CD4-positive, alpha-beta T cell treated with Interleukin-1 beta for 1 hour (primary cell): ENCODE measurements at places on chromosomes 2 and 18.

DNA sequence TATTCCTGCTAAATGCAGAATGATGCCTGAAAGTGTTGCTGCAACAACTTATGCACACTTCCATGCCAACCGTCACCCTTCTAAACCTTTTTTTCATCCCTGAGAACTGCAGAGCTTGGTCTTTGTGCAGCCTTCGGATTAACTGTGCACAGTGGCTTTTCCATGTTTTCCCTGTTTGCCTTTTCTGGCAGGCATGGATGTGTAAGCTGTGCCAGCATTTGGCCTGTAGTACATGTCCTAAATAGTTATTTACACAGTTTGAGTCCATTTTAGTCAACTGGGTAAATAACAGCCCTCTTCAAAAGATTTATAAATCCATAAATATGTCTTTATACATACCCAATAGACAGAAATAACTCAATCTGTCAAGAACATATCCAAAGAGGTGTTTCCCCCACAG is 31.5 kb downstream of the MEIS1 start:
- DNase-seq: no peak

- DNase-seq: no peak
Measured at GRCh38 chr2:156518138-156518537, 82.0 kb downstream of the GPD2 start.

GRCh38 chr2:70247364-70248180 is 856 bp downstream of the TIA1 start:
- DNase-seq: peak; percentile 13

DNA sequence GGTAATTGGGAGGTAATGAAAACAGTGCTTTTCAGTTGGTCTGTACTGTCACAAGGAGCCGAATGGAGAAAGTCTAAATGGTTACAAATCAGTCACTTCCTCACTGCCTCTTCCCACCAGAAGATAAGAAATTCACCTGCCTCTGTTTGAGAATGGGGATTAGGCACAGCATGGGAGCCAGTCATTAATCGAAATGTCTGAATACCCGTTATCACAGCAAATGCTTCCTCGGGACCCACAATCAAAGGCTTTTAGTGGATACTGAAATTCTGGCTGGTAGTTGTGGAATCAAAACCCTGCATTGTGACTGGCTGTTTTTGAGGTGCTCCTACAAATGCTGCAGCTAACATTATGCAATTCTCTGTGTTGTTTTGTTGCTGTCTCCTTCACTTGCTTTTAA is 461.0 kb upstream of the MEX3C start:
- DNase-seq: no peak

GRCh38 chr2:231682603-231683291 is 25.6 kb upstream of the PTMA start:
- no peak for DNase-seq

DNA sequence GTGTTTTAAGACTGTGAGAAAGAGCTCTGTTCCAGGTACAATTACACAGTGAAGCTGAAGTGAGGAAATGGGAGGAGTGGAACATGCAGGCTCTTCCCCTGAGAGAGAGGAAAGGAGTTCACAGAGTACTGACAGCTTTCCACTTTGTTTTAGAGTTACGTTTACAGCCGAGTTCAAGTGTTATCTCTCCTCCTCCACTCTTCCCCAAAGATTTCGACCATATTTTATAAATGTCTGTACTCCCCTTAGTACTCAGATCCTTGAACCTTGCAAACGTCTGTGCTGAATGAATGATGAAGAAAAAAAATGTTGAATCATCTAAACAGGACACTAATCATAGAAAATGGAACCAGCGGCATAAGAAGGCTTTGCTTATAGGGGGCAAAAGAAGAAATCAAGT is 121.6 kb downstream of the THADA start:
- no peak for DNase-seq

GRCh38 chr2:125168442-125168841 is 1143.4 kb downstream of the CNTNAP5 start:
- DNase-seq: no peak

- DNase-seq: no peak
Measured at GRCh38 chr2:71513096-71513495, 59.7 kb downstream of the DYSF start.

- peak; percentile 50 for DNase-seq
Measured at GRCh38 chr2:152611458-152612231, 105.6 kb downstream of the PRPF40A start.

- no peak for DNase-seq
Measured at GRCh38 chr2:200435379-200435778, 74.5 kb downstream of the KCTD18 start.

DNA sequence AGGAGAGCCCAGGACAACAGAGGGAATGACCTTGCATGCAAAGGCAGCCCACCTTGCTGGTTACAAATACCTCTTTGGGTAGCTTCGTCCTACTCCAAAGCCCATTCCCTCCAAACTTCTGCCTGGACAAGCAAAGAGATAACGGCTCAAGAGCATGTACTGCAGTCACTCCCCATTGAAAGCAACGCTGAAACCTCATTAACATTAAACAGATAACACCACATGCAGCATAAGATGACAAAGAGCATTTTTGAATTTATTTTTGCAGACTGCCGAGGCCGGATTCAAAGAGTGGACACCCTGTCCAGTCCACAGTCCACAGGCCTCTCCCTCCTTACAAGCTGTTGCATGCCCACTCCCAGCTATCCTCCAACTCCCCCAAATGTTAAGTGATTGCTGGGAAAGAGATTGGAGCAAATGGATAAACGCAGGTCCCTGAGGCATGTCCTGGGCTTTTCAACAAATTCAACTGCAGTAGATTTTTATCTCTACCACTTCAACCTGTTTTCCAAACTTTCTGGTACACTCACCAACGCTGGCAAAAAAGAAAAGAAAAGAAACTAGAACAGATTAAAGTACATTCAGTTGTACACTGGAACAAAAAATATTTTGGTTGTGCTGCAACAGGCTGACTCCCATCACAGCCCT is 40.1 kb downstream of the MREG start:
- DNase-seq: no peak

DNA sequence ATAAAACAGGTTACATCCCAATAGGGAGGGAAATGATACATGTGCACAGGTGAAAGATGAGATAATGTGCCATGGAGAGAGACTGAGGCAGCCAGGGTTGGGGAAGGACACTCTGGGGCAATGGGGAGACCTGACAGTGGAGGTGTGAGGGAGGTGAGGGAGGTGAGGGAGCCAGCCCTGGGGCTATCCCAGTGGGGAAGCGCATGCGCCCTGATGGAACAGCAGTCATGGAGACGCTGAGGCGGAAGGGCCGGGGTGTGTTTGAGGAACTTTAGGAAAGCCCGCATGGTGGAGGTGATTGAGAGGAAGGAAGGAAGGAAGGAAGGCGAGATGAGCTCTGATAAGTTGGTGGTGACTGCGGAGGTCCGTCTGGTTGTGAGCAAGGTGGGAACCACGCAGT is 66.5 kb downstream of the CABLES1 start:
- DNase-seq: no peak

- DNase-seq: no peak
Measured at GRCh38 chr2:127695491-127696472, 5.5 kb upstream of the SFT2D3 start.

- DNase-seq: no peak
Measured at GRCh38 chr2:67246791-67247190, 150.3 kb upstream of the ETAA1 start.

DNA sequence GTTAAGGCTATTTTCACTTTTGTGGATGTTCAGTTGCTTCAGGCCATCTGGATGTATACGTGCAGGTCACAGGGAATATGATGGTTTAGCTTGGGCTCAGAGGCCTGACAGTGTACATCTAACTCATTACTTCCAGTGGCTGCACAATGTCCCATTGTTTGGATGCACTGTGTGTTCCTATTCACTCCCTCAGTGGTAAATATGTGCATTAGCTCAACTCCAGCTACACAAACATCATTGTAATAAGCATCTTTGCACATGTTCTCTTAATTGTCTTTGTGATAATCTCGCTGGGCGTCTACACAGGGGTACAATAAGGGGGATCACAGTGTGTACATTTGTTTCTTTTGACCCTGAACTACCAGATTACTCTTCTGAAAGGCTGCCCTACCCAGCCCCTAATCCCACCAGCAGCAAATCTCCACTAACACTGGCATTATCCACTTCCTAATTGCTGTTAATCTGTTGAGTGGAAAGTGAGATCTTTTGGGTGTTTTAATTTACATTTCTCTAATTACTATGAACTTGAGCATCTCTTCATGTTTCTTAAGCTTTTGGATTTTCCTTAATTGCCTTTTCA is 56.1 kb upstream of the POLE4 start:
- no peak for DNase-seq

- DNase-seq: no peak
Measured at GRCh38 chr2:23489471-23490322, 104.7 kb downstream of the KLHL29 start.

DNA sequence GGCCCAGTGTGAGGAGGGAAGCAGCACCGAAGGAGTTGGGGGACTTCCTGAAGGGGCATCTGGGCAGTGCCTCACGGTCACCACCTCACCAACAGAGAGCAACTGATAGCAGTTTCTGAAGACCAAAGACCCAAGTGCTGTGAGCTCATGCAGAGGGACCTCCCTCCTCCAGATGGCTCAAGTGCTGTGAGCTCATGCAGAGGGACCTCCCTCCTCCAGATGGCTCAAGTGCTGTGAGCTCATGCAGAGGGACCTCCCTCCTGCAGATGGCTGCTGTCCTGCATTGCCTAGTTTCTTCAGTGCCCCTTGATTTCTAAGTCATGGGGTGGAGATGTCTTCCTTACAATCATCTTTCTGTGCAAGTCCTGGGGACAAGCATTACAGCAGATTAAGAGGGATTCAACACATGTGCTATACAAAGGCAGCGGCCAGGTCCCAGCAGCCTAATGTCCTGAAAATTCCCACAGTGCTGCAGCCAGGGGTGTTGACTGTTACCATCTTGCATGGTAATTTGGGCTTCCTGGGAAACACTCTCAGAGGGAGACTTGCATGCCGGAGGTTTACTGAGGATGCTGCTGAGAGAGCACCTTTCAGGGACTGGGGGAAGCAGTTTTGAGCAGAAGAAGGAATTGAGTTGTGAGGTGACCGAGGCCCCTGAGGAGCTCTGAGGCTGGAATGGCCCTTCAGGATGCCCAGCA is 409.3 kb downstream of the GALR1 start:
- no peak for DNase-seq

DNA sequence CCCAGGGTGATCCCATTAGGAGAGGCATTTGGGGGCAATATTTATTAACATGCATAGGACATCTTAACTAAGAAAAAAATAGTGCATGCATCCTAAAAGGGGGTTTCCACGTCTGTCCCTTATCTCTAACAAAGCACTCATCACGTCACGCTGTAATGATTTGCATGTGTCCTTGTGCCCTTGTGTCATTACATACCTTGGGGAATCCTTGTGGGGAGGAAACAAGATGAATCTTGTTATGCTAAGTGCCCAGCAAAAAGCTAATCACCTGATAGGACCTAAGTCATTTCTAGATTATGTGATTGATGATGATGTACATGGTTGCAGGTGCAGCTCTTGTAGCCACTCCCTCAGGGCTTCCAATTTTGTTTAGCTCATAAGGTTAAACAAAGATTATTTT is 250.9 kb downstream of the FBXO15 start:
- no peak for DNase-seq
